NCI-H1105 treated with DMSO at 0.1 percent for 48 hours (cell line): ENCODE measurements at places on chromosomes 3 and 15.

DNA sequence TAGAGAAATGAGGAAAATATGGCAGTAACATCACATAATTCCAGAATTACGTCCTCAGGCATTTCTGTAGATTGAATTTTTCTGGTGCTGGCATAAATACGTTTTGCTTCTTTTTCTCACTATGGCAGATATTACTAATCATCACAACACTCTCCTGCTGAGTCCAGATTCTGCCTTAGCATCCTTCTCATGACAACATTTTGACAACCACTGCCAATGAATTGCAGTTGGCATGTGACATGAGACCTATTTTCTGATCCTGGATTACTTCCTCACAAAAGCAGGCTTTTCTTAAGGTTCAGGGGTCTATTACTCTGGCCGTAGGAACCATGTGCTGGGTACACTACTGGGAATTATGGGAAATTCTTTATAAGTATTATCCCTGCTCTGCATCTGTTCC is 22.5 kb upstream of the ARL6 start:
- DNase-seq = no peak

GRCh38 chr15:96088650-96089049 is 241.8 kb upstream of the NR2F2 start:
- DNase-seq = no peak

GRCh38 chr15:91426412-91426811 is 326.4 kb downstream of the SV2B start:
- no peak for DNase-seq

DNA sequence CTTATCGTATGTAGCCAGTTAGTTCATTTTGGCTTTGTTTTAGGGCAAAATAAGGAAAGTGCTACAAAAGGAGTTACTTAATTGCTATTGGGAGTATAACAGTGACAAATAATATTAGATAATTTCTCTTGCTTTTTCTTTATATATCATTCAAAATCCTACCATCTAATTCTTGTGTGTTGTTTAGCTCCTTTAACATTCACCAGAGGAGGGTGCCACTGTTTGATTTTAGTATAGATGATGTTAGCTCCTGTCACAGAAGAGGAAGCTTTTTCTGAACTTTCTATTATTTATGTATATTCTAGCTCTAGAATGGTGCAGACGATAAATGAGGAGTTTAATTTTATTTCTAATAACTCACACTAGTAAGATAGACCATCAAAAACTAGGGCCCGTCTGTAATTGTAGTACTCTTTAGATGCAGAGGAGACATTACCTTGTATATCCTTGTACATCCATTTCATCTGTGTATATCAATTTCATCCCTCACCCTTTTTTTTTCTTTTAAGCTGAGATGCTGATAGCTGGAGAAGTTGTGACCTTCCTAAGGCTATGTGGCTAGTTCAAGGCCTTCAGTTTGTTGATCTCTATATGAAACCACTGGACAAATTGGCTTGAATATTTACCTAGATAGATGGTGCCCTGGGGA is 3.0 kb downstream of the PPM1L start:
- DNase-seq = no peak

DNA sequence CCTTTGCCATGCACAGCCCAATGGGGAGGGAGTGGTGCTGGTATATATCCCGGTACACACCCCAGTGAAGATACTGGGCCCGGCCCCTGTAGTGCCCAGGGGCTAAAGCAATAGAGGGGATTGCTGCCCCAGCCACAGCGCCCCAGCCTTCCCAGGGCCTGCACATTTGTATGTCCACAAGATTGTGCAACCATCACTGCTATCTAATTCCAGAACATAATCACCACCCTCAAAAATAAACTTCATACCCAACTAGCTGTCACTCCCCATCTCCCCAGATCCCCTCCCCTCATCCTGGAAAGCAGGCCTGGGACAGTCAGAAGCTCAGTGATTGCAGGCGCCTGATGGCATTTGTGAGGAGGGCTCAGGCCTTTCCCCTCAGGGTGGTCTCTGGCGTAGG is 13.5 kb downstream of the GNAI2 start:
- no peak for DNase-seq

GRCh38 chr3:162956711-162957110 is 1460.1 kb downstream of the OTOL1 start:
- DNase-seq = no peak

DNA sequence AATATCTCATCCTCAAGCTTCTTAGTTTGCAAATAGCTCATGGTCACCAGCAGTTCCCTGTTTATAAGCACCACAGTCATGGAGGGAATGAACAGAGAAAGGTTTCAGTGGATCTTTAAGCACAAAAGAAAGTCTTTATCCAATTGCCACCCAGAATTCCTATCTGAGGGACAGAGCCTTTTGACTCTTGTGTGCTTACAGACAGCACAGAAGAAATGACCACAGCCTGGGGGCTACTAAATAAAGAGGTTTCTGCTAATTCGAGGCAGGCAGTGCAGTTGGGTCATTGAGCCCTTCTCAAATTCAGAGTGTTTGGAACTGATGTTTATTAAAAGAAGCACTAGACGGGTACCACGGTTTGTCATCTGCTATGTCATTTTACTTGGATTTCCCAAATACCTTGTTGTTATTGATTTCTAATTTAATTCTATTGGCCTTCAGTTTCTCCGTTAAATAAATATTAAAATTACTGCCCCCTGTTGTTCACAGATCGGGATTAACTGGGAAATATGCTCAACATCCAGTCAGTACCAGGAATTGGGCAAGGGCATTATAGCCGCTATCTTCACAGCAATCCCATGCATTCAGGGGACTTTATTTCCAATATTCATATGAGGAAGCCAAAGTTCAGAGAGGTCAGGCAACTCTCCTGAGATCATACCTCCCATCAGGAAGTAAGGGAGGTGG is 3.6 kb downstream of the PRICKLE2 start:
- no peak for DNase-seq

- DNase-seq = no peak
Measured at GRCh38 chr15:77656294-77656693, 23.6 kb upstream of the LINGO1 start.

DNA sequence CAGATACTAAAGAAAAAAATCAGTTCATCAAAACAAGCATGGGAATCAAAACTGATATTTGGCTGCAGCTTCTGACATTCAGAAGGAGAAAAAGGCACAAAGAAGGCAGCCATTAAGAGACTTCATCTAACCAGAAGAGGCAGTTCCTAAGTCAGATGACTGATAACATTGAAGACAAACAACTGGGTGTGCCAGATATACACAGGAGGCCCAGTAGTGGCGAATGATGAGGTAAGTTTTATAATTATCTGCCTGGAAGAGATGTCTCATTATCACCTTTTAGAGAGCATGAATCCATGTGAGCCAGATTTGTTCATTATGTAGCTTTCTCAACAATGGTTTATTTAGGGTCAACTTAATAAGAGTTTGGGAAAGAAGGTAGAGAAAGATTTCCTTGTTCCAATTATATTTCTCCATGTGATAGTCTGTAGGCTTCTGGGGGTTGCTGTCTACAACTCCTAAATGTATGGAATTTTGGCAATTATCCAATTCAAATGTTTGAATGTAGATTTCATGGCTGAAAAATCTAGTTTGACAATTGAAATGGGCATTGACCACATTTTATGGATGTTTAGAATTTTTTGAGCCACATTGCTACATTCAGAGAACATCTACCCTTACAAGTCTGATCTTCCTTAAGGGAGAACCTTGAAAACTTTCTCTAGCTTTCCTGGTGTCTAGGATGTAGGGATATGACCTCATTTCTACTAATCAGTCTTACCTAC is 50.4 kb upstream of the RASGRF1 start:
- no peak for DNase-seq

GRCh38 chr3:38455639-38456430 is 2.1 kb downstream of the ACVR2B start:
- no peak for DNase-seq

DNA sequence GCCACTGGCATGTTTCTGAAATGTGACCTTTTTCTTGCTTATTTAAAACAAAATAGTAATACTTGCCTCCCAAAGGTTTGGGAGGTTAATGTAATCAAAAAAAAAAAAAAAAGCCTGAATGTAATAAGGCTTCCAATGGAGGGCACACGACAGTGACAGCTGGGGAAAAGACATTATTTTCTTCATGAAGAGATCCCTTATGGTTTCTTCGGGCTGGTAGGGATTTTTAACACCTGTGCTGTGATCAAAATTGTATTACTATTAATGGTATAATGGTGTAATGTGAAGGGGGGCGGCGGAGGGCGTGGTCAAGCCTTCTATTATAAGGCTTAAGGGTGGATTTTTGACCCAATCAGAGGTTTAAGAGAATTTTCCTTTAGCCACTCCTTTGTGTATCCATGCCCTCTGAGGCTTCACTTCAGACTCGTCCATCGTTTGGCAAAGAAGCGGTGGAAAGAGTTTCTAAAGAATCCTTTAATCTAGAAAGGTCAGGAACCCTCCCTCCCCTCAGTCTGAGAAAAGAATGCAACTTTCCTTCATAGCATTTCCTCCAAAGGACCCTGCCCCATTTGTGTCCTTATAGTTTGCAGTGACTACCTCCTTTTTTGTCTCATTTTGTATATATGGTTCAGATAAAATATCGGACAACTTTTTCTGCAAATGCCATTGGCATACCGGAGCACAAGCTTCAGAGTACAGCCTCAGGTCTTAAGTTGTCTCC is 89.5 kb upstream of the CHD2 start:
- DNase-seq = peak; percentile 70

DNA sequence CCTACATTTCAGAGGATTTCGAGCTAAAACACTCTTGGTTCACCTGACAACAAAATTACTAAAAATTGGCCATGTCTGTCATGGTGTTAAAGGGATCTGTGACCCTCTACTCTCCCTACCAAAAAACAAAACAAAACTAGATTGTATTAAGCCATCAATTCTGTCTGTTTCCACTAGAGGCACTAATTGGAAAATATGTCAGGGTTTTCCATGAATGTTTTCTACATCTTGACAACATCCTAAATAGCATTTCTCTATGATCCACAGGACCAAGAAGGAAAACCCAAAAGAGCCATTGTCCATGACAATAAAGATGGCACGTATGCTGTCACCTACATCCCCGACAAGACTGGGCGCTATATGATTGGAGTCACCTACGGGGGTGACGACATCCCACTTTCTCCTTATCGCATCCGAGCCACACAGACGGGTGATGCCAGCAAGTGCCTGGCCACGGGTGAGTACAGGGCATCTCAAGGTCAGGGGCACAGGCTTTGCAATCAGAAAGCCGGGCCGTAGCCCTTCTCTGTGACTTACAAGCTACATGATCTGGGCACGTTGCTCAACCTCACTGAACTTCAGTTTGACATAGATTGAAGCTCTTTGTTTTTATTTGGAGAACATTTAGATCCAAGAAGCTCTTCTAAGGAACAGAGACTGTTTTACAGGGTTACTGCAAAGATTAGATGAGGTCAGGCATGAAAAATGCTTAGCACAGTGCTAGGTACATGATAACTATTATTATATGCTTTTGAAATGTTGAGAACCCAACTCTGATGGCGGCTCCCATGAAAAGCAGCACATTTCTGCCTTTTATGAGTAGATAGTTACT is 74.8 kb downstream of the DNASE1L3 start:
- DNase-seq = no peak

GRCh38 chr3:195184716-195185421 is 86.1 kb downstream of the XXYLT1 start:
- DNase-seq = no peak

DNA sequence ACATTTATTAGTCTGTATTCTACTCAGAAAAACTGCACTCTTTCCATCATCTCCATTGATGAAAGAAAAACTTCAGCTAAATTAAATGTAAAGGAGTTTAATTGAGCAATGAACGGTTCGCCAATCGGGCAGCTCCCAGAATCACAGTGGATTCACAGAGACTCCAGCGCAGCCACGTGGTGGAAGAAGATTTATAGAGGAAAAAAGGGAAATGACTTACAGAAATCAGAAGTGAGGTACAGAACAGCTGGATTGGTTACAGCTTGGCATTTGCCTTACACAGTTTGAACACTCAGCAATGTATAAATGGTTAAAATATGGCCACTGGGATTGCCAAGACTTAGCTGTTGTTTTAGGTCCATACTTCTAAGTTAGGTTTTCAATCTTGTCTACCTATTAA is 2.8 kb upstream of the SUCLG2 start:
- no peak for DNase-seq

- DNase-seq = no peak
Measured at GRCh38 chr15:74504836-74505235, 36.2 kb upstream of the ARID3B start.

- no peak for DNase-seq
Measured at GRCh38 chr3:142801746-142802145, 77.9 kb downstream of the TRPC1 start.

DNA sequence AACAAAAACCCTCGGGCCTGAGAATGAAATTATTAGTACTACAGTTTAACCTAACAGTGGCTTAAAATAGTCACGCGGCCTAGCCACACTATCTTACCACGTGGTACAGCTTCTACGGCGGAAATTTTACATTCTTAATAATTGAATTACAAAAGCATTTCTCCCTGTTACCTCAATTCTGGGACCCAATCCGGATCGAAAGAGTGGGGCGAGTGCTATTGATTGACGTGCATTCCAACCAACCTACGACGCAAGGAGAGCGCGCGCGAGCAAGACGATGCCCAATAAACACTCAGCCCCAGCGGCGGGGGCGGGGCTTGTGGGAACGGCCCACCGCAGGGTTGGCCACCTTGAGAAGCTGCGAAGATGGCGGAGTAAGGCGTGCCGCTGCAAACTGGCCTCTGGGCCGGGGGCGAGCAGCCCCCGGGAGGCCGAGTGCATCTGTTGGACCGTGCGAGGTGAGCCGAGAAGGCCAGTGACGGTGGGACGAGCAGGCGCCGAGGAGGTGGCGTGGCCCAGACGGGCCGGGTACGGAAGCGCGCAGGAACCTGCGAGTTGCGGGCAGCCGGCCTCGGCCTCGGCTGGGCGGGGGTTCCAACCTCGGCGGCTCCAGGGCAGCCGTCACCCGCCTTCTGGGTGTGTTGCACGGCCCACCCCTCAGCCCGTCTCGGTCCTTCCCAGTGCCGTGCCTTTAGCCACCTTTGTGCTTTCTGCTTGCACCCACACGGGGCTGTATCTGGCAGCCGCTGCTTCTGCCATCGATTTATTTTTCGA is 48.6 kb downstream of the OIP5 start:
- DNase-seq = peak; percentile 93

- no peak for DNase-seq
Measured at GRCh38 chr15:70608144-70608543, 155.2 kb downstream of the UACA start.

DNA sequence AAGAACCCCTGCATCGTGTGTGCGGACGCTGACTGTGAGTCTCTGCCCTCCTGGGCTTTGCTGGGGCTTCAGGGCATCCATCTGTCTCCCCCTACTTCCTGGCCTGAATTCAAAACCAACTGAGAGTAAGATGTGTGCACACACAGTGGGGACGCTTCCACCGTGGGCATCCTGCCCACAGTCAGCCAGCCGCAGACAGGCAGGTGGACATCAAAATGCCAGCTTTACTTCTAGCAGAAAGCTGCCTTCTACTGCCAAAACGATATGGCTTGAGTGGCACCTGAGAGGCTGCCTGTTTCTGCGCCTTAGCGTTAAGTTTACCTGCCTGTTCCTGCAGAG is 18.5 kb downstream of the ALDH1A3 start:
- DNase-seq = no peak

- no peak for DNase-seq
Measured at GRCh38 chr3:5123937-5124336, 1.8 kb downstream of the ARL8B start.
